ELR (cell line): ENCODE measurements at places on chromosomes 16 and 17.

DNA sequence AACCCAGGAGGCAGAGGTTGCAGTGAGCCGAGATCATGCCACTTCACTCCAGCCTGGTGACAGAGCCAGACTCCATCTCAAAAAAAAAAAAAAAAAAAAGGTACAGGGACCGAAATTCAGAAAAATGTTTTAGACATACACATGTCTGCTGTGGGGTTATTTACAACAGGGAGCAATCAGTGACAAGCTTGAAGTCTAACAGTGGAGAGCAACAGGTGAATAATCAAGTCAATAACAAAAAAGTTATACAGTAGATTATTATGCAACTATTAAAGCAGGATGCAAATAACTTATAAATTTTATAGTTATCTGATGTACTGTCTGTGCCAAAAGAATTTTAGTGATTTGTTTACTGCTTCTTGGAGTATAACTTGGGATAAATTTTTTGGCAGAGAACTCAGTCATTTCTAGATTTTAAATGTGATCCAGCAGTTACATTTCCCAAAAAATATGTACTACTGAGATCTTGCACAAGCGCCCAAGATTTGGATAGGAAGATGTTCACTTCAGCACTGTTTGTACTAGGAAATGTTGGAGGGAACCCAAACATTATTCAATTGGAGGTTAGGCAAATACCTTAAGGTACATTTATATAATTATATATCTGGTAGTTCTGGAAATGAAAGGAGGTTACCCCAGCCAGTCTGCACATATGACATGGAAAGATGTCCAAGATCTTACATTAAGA, 34.1 kb downstream of the EEF2K start:
- DNase-seq, result no peak

- DNase-seq, result peak; percentile 88
Observed at GRCh38 chr16:68265078-68265920, 973 bp downstream of the SLC7A6 start.

GRCh38 chr16:31471875-31472708, at the start of gene TGFB1I1:
Gene TGFB1I1, plus strand, starts transcription at chr16:31472152. Its CDS starts 37 bp downstream, at chr16:31472189.
- peak; percentile 74 for DNase-seq

DNA sequence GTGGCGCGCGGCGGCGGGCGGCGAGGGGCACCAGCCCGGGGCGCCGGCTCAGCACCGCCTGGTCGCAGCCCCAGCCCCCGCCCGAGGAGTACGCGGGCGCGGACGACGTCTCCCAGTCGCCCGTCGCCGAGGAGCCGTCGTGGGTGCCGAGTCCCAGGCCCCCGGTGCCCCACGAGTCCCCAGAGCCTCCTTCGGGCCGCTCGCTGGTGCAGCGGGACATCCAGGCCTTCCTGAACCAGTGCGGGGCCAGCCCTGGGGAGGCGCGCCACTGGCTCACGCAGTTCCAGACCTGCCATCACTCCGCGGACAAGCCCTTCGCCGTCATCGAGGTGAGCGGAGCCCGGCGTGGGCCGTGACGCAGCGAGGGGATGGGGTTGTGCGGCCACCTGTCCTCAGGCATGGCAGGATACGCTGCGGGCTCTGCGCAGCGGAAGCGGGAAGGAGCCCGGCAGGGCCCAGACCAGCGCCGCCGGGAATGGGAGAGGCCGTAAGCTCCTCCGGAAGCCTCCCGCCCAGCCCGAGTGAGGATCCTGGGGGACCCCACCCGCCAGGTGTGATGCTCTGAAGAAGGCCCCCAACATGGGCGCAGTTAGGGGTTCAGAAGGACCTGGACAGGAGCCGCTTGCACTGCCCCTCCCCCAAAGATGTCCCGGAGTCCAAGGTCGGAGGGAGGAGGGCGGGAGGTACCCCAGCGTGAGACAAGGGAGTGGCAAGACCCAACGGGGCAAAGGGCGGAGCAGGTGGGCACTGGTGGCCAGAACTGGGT, 522 bp downstream of the NAGS start:
- DNase-seq, result no peak

DNA sequence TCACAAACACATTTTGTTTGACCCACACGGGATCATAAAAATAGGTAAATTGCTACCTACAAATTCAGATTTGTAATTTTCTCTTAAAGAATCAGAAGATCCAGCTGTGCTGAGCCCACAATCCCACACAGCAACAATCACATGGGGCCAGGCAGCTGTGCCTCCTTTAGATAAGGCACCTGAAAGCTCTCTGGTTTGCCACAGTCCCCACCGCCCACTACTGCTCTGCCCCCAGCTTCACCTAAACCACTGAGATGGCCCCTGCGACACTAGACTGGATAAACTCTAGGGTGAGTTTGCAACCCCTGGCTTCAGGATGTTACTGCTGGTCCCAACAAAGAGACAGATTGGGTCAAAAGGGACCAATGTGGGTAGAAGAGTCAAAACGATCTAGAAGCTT, 96.8 kb downstream of the GSG1L start:
- no peak for DNase-seq

DNA sequence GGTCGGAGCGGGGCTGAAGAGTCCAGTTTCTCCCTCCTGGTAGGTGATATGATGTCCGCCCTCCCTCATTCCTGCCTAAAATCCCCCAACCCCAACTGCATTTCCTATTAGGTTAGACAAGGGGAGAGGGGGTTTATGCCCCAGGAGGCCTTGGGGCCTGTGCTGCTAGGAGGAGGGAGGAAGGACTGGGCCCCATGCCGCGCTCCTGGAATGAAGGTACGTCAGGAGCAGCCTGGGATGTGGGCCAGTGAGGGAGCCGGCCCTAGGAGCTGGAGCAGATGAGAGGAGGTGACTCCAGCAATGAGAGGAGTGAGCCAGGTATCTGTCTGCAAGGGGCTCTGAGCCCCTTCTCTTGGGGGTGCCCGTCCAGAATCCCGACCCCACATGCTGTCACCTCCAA, 46.9 kb upstream of the CDC42EP4 start:
- DNase-seq, result no peak

DNA sequence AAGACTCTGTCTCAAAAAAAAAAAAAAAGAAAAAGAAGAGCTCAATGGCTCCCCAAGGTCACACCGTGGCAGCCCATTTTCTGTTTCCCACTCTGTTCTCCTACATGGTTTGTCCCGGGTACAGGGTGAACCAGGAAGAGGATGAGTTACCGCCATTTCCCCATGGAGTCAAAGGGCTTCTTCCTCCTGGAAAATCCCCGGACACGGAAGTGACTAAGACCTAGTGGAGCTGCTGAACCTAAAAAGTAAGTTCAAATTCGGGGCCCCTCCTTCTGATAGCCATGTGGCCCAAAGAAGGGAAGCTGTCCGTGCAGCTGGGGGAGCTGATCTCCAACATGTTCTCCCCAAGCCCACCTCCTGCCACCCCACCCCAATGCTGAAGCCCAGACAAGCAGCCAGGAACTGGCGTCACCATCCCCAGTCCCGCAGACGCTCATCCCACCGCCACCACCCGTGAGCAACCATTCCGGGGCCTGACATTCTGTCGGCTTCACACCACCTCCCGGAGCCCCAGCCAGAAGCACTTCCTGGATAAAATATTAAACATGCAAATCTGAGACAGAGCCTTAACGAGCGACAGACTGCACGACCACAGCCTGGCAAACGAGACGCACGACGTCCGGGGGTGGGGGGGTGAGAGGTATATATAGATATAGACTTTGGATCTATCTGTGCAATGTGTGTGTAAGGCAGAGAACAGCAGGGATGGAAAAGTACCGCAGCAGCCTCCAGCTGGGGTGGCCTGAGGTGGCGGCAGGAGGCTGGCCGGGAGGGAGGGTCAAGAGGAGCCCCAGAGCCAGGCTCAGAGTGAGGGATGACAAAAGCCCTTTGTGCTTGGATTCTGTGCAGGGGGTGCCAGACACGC, 17.6 kb downstream of the EPOP start:
- DNase-seq, result no peak

GRCh38 chr17:31460226-31460721, 68.8 kb downstream of the RAB11FIP4 start:
- no peak for DNase-seq

GRCh38 chr17:60743799-60744198, 66.1 kb downstream of the BCAS3 start:
- DNase-seq, result peak; percentile 46

GRCh38 chr16:23784811-23785447, 30.1 kb downstream of the CHP2 start:
- peak; percentile 50 for DNase-seq
